ENCODE measurements at places on chromosomes 16 and 17.

DNA sequence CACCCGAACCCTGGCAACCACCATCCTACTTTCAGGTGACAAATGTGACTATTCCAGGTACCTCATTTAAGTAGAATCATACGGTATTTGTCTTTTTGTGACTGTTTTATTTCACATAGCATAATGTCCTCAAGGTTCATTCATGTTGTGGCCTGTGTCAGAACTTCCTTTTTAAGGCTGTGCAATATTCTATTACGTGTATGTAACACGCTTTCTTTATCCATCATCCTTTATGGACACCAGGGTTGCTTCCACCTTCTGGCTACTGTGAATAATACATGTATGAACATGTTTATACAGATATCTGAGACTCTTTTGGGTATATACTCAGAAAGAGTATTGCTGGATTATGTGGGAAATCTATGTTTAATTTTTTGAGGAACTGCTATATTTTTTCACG lies 28.7 kb upstream of the RSL1D1 start:
- no peak for DNase-seq

DNA sequence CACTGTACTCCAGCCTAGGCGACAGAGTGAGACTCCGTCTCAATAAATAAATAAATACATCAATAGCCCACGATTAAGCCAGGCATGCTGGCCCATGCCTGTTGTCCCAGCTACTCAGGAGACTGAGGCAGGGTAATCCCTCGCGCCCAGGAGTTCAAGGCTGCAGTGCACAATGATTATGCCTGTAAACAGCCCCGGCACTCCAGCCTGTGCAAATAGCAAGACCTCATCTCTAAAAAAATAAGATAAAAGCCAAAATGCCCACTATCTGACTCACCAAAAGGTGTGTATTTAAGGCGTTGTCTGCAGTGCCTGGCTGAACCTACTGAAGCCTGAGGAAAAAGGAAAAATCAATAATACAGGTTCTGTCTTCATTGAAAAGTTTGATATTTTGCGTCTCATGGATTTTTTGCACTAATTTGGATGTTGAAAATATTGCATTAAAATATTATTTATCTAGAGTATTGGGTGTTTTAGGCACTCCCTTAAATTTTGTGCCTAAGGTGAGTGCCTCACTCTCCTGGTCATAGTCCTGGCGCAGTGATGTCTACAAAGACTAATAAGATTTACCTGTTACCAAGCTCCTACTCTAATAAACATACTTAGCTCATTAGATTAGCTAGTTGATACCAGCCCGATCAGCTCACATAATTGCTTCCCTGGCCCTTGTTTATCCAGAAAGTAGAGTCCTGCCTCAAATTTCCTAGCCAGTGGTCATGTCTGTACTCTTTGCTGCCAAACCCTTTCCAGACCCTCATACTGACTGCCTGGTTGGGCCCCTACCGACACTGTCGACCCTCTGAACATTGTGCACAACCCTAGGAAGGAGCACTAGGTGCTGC lies 24.7 kb upstream of the TOB1 start:
- peak; percentile 28 for DNase-seq

- DNase-seq = no peak
These were observed 111.3 kb upstream of the NOG start for GRCh38 chr17:56482229-56482628.

DNA sequence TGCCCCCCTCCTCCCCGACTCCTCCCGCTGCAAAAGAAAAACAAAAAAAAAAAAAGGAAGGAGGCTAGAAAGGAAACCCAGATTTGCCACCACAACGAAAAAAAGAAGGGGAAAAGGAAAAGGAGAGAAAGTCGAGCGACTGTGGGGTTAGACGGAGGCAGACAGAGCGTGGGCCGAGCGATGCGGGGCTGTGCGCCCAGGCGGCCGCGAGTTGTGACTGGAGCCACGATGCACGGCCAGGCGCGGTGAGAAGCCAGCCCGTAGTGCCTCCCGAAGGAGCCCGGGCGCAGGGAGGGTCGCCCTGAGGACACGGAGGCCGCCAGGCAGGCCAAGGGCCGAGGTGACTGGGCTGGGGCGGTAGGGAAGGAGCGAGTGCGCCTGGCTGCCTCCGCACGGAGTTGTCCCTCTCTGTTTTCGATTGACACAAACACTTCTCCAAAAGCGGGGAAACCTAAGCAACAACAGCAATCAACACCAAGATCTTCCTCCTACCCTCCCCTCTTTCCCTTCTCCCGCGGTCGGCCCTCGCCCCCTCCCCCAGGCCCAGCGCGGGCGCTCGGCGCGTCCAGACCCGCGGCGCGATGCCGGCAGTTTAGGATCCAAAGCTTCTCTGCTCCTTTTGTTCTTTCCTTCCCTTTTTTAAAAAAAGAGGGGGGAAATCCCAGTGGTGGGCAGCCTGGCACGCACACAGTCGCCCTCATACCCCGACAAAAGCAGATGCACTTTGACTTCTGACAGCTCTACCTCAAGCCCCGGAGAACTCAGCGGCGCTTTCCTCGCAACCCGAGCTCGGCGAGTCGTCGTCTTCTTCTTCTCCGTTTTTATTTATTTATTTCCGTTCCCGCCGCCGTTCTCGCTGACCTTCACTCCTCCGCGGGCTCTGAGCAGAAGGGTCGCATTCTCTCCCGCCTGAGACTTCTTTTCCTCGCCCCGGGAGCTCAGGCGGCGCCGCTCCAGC lies at the start of gene LHX1:
Gene LHX1 (plus strand): TSS at position 475 of the 958 bp plus-strand sequence. CDS start 723 bp downstream, outside the sequence.
- DNase-seq = no peak

- no peak for DNase-seq
These were observed 175.4 kb downstream of the SEC14L1 start for GRCh38 chr17:77316191-77316641.

DNA sequence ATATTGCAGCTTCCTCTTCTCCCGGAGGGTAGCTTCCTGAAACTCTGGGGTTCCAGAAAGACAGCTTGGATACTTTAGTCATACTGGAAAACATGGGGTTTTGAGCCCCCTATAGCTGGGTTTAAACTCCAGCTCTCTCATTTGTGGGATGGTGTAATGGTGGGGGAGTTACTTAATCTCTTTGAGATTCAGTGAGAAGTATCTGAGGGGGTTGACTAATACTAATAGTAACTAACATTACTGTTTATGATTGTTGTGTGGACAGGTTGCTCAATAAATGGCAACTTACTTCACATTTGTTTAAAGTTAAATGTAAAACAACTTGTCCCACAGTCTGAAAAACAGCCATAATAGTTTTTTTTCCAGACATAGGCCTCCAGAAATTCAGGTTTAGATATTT lies 5.1 kb upstream of the SUZ12 start:
- DNase-seq = no peak

- DNase-seq = no peak
These were observed 256.7 kb downstream of the CDH11 start for GRCh38 chr16:64865069-64865696.

DNA sequence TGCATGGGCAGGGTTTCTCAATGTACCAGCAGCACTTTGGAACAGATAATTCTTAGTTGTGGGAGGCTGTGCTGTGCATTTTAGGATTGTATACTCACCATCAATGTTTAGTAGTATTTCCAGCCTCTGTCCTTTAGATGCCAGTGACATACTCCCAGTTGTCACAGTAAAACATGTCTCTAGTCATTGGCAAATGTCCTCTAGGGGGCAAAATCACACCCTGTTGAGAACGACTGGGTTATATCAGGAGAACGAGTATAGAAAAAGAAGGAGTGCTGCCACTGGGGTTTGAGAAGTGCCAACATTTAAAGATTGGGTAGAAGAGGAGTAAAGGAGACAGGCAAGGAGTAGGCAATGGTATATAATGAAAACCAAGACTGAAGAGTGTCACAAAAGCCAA lies 37.9 kb upstream of the SMIM36 start:
- no peak for DNase-seq

DNA sequence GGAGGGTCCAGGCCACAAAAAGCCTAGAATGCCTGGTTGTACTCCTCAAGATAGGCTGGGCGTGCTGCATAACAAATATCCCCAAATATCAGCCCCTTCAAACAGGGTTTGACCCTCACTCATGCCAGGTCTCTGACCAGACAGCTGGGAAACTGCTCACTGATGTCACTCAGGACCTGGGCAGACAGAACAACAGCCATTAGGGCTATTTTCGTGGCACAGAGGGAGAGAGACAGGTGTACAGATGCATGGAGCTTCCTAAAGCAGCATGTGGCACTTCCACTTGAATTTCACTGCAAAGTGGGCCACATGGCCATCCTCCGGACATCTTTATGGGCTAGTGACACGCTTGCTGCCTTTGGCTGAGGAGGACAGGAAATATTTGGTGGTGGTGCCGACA lies 73.1 kb downstream of the SREBF1 start:
- DNase-seq = no peak

DNA sequence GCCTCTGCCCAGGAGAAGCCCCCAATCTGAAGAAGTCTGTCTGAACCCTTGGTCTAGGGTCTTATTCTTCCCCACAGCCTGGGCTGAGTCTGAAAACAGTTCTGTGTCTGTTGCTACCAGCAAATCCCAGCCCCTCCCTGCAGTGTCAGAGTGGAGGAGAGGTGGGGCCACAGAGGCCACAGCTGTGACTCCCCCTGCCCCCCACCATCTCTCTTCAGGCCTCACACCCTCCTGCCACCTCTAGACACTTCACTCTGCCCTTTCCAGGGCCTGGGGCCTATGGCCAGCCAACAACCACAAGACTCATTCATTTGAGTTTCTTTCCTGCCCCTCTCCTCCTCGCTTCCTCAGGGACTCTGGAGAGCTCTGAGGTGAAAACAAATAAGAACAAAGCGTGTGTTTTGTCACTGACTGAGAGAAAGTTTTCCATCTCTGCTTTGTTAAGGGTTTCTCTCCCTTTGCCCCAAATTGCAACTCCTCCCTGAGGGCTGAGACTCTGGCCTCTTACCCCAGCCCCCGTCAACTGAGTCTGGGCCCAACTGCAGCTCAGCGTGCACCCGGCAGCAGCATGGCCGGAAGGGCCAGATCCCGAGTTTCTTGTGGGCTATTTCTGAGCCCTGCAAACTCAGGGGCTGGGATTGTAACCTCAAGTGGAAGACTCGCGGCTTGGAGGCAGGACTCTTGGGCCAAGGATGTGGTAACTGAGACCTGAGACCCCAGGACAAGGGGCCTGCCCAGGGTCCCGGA lies 13.2 kb downstream of the C17orf50 start:
- no peak for DNase-seq

All from RWPE1 (cell line).